Hair follicle dermal papilla cell (primary cell): ENCODE measurements at places on chromosomes 3 and 15. TPM values are rescaled to one million over a fixed set of nuclear protein-coding genes. Genes with fewer than 3 reads are reported as not detected.

The DNAJB11 gene
- total RNA-seq: 31.6 and 32.9 TPM in 2 replicates

The NR2F2 gene
- total RNA-seq: 3.5 and 4.9 TPM in 2 replicates

The MON1A gene
- total RNA-seq: 15.4 and 18.3 TPM in 2 replicates

The PTPRG gene
- total RNA-seq: 128 and 167 TPM in 2 replicates

The C3orf22 gene
- not detected in 2 replicates for total RNA-seq

The APBA2 gene
- 8.7 and 21.1 TPM in 2 replicates for total RNA-seq

The AADACL2 gene
- total RNA-seq: not detected in 2 replicates

The GOLGA8R gene
- 1.8 and 4.0 TPM in 2 replicates for total RNA-seq

The PLCH1 gene
- total RNA-seq: 0.32 TPM in 1 of 2 replicates, not detected in the other

The P2RY14 gene
- total RNA-seq: 0.16 TPM in 1 of 2 replicates, not detected in the other

The CPNE9 gene
- total RNA-seq: not detected in 2 replicates

The LZTFL1 gene
- total RNA-seq: 18.8 and 24.8 TPM in 2 replicates
